Stimulated activated naive CD4-positive, alpha-beta T cell (primary cell): ENCODE measurements at places on chromosomes 12 and 14.

DNA sequence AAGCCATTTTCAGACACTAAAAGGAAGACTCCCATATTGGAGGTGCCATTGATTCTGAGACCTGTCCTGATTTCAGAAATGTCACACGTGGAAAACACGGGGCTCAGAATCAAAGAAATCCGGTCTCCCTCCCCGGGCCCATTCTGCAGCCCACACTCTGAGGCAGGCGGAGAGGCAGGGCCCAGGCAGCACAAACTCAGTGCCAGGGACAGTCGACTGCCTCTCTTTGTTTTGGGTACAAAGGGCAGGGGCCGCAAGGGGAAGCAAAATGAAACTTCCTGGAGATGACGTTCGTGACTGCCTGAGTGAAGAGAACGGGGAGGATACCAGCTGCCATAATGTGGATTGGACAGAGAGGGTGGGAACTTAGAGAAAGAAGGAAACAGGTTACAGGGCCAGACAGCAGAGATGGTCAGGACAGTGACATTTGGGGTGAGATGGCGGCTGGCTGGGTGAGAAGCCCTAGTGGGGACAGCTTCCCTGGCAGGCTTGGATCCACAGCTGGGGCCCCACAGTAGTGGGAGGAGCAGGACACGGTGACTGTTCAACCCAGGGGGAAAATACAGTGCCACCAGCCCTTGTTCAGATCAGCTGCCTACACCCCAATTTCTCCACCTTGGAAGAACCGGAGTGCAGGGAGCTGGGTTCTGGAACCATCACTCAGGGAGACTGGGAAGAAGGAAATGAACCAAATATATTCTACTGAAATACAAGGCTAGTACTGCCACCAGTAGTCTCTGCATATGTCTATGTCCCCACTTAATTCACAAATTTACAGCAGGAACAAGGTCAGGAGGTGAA is 8.1 kb downstream of the GAPDH start:
- DNase-seq: no peak

DNA sequence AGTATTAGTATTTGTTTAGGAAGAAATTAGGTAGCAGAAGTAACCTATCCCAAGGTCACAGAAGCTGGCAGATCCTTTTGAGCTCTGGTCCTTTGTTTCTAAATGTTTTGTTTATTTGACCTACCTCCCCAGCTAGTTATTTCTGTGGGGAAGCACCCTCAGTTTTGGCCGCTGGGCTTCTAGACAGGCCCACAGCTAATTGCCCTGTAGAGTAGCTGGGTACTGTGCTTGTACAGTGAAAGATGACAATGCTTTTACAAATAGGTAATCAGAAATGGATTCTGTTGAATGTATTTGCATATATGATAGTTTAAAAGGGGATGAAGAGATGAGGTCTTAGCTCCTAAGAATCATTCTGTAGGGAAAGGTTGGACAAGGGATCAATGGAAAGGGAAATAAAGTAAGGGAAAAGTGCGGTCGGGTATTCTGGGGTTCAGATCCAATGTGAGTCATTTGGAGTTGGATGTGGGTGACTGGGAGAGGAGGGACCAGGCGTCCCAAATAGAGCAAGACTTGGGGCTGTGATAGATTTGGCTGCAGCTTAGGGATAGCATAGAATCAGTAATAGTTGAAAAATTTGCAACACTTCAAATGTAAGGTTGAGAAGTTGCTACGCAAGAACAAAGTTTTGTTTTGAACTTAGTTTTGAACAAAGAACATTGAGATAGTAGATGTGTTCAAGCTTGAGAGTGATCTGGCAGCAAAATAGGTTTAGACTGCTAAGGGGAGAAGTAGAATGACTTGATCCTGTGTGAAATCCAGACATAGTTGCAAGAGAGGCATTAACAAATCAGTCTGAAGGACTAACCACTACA is 3.6 kb downstream of the NUDT4 start:
- no peak for DNase-seq

- no peak for DNase-seq
Measured at GRCh38 chr12:65217086-65217485, 47.7 kb downstream of the LEMD3 start.

DNA sequence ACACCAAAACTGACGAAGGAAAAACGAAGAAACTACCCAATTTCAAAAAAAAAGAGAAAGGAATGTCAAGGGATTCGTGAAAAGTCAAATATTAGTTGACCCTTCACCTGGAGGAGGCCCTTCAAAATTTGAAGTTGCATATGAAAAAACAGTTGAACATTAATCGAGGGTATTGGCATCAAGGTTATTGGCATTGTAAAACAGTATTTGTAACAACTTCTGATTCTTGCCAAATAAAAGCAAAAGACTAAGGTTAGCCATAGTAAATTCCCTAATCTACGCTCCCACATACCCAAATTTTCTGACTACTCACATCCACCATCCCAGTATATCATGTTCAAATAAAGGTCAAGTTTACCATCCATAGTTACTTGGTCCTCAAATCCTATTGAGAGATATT is 118.6 kb downstream of the TMTC1 start:
- no peak for DNase-seq

DNA sequence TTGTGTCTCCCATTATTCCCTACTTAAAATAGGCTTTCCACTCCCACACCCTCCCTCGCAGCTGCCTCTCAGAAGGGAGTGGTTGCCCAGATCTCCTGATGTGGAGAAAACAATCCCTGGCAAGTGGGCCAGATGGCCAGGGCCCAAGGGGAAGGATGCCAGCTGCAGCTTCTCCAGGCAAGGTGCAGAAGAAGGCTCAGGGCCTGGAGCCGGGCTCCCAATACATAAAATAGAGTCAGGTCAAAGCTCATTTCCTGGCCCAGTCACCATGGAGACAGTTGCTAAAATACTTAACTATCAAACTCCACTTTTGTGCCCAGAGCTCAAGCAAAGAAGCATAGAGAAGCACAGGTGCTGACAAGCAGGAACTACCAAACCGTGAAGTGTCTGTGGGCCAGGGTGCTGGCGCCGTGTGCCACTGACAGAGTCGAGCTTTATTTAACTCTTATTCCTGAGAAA is 45.7 kb upstream of the ITPR2 start:
- DNase-seq: no peak

- DNase-seq: no peak
Measured at GRCh38 chr14:58575956-58576355, 61.8 kb upstream of the DACT1 start.

- DNase-seq: no peak
Measured at GRCh38 chr12:98750511-98750910, 105.4 kb downstream of the APAF1 start.

- DNase-seq: no peak
Measured at GRCh38 chr12:123548107-123548506, 14.6 kb upstream of the RILPL1 start.

DNA sequence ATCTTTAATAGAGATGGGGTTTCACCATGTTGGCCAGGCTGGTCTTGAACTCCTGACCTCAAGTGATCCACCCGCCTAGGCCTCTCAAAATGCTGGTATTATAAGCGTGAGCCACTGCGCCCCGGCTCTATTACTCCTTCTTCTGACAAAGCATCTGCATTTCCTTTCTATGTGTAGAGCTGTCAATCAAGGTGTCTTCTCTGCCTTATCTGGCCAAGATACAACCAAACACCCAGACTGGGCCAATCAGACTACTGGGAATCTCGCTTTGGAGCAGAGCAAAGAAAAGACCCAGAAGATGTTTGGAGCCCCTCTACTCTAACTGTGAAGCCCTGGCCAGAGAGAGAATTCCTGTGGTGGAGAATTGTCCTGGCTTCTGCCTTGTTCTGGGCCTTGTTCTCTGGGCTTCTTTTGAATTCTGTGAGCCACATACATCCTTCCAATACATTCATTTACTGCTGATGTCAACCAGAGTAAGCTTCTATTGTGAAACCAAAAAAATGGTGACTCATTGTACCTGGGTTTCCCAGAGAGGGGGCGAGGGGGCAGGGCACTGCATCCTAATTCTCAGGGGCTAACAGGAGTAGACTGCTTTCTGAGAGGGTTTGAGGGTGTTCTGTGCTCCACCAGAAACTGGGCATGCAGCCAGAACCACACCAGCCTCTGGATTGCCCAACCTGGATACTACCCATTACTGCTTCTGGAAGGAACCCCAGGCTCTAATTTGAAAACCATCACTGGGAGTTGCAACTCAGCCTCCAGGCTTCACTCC is 18.8 kb upstream of the FLVCR2 start:
- DNase-seq: no peak

- no peak for DNase-seq
Measured at GRCh38 chr12:76871082-76871481, 7.7 kb downstream of the CSRP2 start.

- no peak for DNase-seq
Measured at GRCh38 chr12:121784460-121784859, 9.0 kb downstream of the RHOF start.
